Motor neuron (in vitro differentiated cells): ENCODE measurements at places on chromosomes 6 and 20. TPM values are rescaled to one million over a fixed set of nuclear protein-coding genes. Genes with fewer than 3 reads are reported as not detected.

The RSPH4A gene
- 0.87 and 0.90 TPM in 2 replicates for total RNA-seq

The SNAP91 gene
- 39.3 and 48.4 TPM in 2 replicates for total RNA-seq

The DACT2 gene
- 0.20 TPM in 1 of 2 replicates, not detected in the other for total RNA-seq

The FGD2 gene
- total RNA-seq, result 0.27 and 2.3 TPM in 2 replicates

The CTCFL gene
- 0.38 and 0.50 TPM in 2 replicates for total RNA-seq

The KCNK15 gene
- 0.73 and 0.90 TPM in 2 replicates for total RNA-seq

The INSM1 gene
- total RNA-seq, result 3.6 and 4.4 TPM in 2 replicates

The LGSN gene
- total RNA-seq, result 0.19 TPM in 1 of 2 replicates, not detected in the other
